ENCODE measurements at places on chromosomes 12 and 14.

DNA sequence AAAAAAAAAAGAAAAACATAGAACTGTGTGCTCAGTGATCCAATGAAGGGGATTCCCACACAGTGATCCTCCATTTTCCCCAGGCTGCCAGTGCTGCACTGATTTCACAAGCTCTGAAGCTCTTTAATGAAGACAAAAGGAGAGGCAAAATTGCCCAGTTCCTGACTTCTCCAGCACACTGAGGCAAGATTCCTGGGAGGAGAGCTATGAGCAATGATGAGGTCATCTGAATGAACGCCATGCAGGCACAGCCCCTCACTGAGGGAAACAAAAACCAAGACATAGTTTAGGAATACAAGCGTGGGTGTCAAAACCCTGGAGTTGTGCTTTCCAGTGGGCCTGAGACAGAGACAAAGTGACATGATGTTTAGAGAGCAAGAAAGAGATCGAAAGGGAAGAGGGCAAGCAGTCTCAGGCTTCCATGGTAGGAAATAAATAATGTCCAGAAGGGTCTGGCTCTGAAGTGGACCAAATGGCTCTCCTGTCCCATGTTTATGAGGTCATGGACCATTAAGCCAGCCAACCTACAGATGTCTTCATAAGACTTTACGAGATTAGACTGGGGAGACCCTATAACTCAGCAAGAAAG lies 40.9 kb upstream of the SMUG1 start:
- no peak for DNase-seq

- no peak for DNase-seq
These were observed 31.2 kb downstream of the ISCA2 start for GRCh38 chr14:74524812-74525135.

- no peak for DNase-seq
These were observed 57.4 kb downstream of the ACTN1 start for GRCh38 chr14:68921666-68922065.

DNA sequence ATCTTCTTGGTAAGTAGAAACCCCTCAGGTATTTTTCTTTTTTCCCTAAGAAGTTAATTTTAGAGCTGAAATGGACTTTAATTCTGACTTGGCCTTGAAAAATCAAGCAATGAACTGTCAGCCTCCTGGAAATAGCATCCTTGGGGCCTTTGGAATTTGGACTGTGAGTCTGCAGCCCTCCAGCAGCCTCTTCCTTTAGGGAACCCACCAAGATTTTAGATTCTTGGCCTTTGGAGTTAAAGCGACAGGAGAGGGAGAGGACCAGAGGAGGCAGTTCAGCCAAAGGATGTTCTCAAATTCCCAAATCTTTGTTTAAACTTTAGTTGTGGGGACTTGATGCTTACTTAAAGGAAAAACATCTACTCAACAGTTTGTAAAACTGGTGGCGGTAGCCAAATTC lies 288.6 kb downstream of the AACS start:
- DNase-seq = no peak

DNA sequence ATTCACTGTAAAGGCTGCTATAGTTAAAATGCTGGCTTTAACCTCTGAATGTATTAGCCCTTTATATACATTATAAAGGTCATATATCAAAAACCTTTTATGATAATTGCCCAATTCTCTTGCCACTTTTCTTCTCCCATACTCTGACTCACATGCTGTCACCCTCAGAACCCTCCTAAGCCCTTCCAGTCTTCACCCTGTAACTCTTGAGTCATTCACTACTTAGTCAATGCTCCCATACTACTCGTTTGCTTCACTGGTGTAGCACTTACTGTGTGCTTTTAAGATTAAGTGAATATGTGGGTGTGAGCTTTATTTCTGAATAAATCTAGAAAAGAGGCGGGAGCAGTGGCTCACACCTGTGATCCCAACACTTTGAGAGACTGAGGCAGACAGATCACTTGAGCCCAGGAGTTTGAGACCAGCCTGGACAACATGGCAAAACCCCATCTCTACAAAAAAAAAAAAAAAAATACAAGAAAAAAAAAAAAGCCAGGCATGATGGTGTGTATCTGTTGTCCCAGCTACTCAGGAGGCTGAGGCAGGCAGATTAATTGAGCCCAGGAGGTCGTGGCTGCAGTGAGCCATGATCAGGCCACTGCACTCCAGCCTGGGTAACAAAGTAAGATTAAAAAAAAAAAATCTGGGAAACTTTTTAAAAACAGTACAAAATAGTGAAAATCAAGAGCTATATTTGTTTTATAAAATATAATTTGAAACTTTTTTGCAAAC lies 37.6 kb downstream of the SPATA7 start:
- no peak for DNase-seq

DNA sequence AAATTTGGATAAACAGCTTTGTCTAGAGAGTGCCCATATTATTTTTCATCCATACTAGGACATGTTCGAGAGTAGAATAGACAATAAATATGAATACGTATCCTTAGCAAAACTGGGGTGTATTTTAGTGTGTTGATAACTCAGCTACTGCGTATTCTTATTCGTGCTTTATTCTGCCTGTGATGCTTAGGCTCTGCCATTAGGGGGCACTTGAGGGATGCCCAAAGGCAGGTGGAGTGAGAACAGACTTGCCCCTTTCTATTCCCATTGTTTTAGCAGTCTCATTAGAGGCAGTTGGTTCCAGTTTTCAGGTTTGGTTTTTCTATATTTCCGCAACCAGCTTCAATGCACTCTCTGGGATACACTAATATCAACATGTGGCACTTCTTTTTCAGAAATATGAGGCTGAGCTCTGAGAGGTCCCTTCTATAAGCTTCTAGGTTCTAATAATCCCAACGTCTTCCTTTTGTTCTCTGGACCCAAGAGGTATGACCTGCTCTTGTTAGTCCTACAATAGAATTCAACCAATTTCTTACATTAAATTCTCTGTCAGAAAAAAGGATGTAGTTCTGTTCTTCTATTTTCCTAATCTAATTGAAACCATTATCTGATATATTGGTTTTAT lies 985.7 kb upstream of the FBXO33 start:
- DNase-seq = peak; percentile 2

GRCh38 chr14:99315197-99315596 lies 43.2 kb upstream of the BCL11B start:
- DNase-seq = no peak

- no peak for DNase-seq
These were observed 48.0 kb downstream of the SLC17A8 start for GRCh38 chr12:100404769-100405407.

Data from frontal cortex (tissue), 4 donors.